Stimulated activated CD4-positive, alpha-beta T cell treated with anti-CD3 and anti-CD28 coated beads, Interleukin-4, amount 100 ng/mL, for 4 hours (primary cell): ENCODE measurements at places on chromosomes 13 and 19.
A peak's percentile ranks its signal among the peaks of the same experiment; 100 is the strongest.

DNA sequence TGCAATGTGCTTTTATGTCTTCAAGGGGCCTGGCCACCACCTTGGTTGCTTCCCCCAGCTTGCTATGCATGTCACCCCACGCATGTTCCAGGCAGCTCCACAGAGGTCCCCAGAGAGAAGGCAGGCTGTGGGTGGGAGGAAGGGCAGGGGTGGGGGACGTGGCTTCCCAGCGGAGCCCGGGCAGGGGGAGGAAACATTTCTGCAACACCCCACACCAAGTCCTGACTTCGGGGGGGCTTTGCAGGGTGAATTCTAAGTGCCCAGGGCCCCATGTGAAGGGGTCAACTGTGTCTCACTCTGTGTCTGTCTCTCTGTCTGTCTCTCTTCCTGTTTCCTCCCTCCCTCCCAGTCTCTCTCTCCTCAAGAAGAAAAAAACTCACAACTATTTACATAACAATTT lies 39.6 kb downstream of the LTBP4 start:
- no peak for DNase-seq

DNA sequence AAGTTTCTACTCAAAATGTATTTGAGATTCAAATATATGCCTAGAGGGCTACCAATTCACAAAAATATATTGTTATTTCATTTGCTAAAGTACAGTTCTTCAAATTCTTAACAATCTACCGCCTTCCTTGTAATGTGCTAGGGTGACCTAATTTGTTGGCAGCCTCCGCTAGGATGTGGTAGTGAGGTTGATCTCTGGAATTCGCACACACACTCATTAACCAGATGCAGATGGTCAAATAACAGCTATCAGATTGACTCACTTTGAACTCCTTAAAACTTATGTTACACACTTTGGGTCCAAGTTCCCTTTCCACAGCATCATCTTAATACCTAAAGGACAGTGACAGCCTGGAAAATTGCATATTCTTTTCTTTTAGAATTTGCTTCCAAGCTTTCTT lies 367.3 kb downstream of the DCT start:
- DNase-seq, result no peak

- no peak for DNase-seq
Observed at GRCh38 chr19:33434886-33435705, 61.6 kb downstream of the CEBPG start.

DNA sequence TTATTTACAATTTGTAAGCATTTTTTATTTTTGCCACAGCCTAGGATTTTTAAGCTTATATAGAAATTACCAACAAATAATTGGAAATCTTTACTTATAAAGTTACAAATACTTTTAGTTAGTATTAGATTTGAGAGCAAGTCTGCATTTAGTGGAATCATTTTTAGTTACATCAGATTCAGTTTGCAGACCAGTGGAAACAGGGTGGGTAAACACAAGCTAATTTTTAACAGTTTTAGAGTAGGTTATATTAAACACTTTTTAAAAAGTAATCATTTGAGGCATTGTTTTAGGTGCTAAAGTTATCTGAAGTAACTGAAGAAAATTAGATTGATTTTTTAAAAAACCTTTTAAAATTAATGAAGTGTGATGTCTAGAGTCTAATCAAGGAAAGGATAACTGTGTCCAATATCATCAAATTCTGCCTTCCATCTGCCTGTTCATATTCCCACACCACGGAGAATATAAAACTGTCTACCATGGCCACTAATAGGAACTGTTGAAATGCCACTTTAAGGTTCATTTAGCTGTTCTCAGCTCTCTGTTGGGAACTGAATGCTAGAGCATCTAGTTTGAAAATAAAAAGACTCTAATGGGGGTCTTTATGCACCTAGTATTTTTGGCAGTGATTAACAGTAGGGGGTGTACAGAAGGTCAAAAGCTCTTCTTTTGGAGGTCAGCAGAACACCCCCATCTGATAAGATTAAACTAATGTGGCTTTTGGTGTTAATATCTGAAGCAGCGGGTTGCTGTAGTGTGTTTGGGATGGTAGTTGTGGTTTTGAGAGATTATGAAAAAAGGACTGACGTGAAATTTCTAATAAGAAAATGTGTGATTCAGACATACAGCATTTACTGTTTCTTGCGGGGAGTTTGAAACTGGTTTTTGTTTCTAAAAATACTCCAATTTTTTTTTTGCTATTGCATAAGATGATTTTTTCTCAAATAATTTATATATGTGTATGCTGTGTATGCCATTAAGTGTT lies 66.5 kb downstream of the NDFIP2 start:
- DNase-seq, result no peak

GRCh38 chr13:77810430-77810829 lies 108.2 kb downstream of the EDNRB start:
- no peak for DNase-seq

- no peak for DNase-seq
Observed at GRCh38 chr13:46621792-46622629, 69.0 kb downstream of the LRCH1 start.

- no peak for DNase-seq
Observed at GRCh38 chr19:40139533-40140287, 49.0 kb upstream of the ZNF780A start.

GRCh38 chr13:112828082-112828699 lies 138.4 kb downstream of the ATP11A start:
- no peak for DNase-seq

- DNase-seq, result peak; percentile 75
Observed at GRCh38 chr19:42176990-42177685, 40.3 kb downstream of the DEDD2 start.

GRCh38 chr19:6602729-6603114 lies 11.8 kb upstream of the CD70 start:
- no peak for DNase-seq

- no peak for DNase-seq
Observed at GRCh38 chr13:49874430-49874829, 61.7 kb downstream of the SPRYD7 start.

GRCh38 chr19:33800012-33800680 lies 3.5 kb downstream of the KCTD15 start:
- no peak for DNase-seq

- DNase-seq, result no peak
Observed at GRCh38 chr19:8666814-8667405, 31.7 kb downstream of the ACTL9 start.

GRCh38 chr19:13313875-13314274 lies 163.7 kb downstream of the IER2 start:
- no peak for DNase-seq

DNA sequence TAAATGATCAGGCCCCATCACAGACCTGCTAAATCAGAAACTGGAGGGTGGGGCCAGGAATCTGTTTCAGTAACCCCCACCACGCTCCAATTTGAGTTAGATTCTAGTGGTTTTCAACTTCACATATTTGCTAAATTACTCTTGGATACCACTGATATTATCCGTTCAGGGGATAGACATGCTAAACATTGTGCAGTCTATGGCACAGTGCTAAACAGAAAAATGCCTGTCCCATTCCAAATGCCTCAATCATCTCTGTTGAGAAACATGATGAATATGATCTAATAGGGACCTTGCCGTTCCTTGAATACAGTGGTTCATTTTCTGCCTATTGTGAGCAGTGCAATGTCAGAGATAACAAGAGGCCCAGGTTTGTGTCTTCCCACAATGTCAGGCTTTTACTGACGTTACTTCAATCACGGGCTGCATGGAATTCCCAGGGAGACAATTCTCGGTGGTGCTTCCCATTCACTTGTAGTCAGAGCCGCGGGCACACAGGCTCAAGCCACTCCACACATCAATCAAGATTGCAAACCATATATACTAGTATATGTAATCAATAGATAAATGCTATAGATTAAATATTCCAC lies 52.7 kb downstream of the MYO16 start:
- no peak for DNase-seq

DNA sequence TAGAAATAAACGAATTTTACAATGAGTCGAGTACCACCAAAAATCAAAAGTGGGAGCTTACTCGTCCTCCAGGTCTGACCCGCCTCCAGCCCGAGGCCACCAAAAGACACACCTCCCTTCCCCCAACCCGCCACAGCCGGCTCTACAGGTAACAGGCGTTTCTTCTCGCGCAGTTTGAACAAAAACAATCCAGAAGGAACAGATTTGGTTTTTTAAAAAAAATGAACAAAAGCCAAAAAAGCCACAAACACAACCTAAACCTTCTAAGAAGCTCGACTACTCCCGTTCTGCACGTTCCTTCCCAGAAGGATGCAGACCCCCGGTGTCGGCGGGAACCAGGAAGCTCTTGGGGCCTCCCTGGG lies 671 bp downstream of the ZDHHC20 start:
- peak; percentile 26 for DNase-seq
